ENCODE measurements at places on chromosomes 5 and 9.

DNA sequence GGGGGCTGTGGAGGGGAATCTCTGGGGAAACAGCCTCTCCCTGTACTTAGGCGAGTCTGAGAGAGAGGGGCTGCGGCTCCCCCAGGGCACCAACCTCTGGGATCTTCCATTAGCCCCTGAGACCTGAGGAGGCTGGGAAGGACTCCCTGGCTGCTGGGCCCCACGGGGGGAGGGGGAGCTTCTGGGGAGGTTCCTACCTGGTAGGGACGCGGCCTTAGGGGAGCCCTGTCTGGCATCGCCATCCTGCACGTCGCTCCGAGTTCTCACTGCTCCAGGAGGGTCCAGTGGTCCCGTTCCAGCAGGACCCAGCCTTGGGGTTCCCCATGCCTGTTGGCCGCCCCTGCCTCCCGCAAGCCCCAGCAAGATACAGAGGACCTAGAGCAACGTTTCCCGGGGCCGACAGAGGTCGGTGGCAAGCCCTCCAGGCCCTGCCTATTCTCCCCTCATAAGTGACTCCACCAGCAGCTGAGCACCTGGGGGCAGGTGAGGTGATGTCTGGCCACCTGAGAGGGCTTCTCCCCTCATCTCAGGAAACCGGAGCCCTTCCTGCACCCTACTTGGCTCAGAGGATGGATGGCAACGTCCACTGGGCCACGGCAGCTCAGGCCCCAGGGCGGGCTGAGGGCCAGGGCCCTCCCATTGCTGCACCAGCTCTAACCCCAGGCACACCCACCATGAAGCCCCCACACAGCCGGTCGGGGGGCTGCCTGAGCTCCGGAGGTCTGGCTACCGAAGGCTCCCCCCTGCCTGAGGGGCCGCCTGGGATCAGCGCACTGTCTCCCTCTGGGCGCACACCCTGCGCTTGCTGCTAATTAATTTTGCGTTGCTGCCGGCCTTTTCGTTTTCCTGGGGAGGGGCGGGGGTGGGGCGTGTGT, 22.5 kb downstream of the TPPP start:
- DNase-seq = peak; percentile 35

DNA sequence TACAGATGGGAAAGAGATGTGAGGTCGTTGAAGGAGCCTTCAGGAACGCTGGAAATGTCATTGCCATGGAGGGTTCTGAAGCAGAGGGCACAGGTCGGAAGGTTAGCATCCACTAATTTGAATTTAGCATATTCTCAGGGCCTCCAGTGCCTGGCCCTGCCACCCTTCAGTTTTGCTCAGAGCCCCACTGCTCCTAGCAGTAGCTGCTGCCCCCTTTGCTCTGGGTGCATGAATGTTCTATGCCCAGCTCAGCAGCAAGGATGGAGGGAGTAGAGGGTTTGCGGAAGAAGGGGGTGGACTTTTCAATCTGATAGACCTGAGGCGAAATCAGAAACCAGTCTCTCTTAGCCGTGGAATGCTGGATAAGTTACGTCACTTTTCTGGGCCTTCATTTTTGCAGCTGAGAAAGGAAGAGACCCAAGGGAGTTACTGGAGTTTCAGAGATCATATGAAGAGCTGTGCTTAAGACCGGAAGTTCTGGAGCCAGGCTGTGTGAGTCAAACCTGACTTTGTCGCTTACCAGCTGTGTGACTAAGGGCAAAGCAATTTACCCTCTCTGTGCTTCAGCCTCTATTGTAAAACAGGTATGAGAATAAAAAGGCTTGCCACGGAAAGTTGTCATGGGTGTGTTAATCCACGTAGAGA, 133.2 kb upstream of the PANK3 start:
- no peak for DNase-seq

- no peak for DNase-seq
Observed at GRCh38 chr9:113868501-113868900, 7.6 kb upstream of the ZNF618 start.

DNA sequence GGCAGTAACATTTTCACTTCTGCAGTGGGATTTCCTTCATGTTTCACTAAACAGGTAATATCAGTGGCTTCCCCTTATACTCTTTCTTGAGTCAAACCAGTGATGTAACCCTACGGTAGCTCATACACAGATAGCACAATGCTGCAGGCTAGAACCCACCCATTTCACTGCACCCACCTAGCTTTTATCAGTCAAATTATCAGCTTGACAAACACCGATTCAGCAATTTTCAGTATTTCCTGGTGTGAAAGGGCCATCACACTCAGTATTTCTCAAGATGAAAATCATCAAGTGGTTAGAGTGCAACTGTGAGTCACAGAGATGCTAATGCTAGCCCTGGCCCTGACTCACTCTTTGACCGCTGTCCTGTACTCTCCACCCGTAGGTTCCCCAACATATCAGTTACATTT, 242.3 kb upstream of the PTGER4 start:
- no peak for DNase-seq

DNA sequence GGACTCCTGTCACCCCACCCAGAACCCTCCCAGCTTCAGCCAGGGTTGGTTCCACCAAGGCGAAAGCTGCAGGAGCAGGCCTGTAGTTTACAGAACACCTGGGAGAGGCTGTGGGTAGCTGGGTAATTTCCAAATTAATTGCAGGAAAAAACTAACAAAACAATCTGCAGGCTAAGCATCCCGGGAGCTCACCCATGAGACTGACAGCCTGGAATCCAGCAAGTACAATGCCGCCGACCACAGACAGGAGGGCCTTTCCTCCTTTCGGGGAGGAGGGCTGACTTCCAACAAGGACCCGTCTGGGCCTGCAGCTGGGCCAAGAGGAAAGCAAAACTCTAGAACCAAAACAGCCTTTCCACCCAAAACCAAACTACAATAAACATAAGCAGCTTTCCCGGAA, 10.3 kb downstream of the FOXE1 start:
- DNase-seq = no peak

All from CD4-positive, alpha-beta T cell (primary cell).